Thoracic aorta (tissue), 2 donors: ENCODE measurements at places on chromosomes 11 and 22. TPM values are rescaled to one million over a fixed set of nuclear protein-coding genes. Genes with fewer than 3 reads are reported as not detected.

The FAM83F gene
- total RNA-seq: 0.28 TPM

The LRRC51 gene
- 6.1 TPM for total RNA-seq

The TBX1 gene
- 8.0 TPM for total RNA-seq

DNA sequence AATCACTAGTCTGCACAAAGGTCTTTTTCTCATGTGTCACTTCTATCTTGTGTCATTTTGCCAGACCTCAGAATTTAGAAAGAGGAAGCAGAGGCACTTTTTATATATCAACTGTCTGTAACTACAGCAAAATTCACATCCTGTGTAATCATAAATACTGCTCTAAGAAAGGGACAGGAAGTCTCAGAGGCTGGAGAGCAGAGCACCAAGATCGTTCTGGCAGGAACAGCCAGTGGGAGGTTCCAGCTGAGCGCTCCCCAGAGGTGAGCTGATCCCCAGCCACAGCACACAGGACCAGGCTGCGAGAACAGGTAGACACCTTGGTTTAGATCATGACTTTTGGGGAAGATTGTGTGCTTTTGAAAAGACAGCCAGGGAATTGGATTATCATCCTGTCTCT is at the start of gene MS4A7:
Gene MS4A7, plus strand, starts transcription at position 179 of the 400 bp plus-strand sequence. CDS start 4,610 bp downstream, outside the sequence.
- DNase-seq: no peak
- no peaks in the 10 kb centered on the region for H3K27me3 ChIP-seq
- H3K27ac ChIP-seq: peak within 1 kb of the TSS; percentile 58
- H3K4me3 ChIP-seq: peak within 1 kb of the TSS; percentile 59
- H3K36me3 ChIP-seq: no peaks in the 10 kb centered on the region

DNA sequence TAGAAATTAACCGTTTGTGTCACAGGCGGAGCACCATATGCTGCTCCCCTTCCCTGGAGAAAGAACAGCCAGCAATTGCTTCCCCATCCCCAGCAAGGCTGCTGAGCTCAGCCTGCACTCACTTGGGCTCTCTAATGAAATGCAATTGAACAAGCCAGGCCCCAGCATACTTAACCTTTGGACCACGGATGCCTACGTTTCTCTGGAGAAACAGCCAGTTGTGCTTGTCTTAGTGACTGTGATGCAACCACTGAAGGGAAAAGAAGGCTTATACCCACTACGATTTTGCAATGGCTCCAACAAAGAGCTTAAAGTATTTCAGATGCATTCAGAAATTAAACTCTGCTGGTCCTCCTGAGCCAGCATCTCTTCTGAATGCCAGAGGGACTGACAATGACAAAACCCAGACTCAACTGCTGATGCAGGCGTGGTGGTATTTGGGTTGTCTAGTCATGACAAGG is 51.3 kb upstream of the SESN3 start:
- no peaks in the 10 kb centered on the region for H3K36me3 ChIP-seq
- DNase-seq: no peak
- no peak overlapping the region for H3K4me3 ChIP-seq
- H3K27me3 ChIP-seq: no peaks in the 10 kb centered on the region

DNA sequence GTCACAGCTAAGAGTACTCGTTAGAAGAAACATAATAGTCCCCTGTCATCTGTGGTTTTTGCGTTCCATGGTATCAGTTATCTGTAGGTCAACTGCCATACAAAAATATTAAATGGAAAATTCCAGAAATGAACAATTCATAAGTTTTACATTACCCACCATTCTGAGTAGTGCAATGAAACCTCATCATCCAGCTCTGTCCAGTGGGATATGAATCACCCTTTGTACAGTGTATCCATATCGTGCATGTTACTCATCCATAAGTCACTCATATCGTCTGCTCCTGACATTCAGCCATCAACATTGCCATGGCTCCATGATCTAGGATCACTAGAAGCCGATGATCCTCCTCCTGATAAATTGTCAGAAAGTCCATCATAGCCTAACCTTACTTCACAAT is 174.9 kb upstream of the C11orf87 start:
- no peaks in the 10 kb centered on the region for H3K4me1 ChIP-seq
- H3K27me3 ChIP-seq: no peaks in the 10 kb centered on the region
- no peaks in the 10 kb centered on the region for H3K36me3 ChIP-seq
- H3K27ac ChIP-seq: no peak overlapping the region
- DNase-seq: no peak

- H3K36me3 ChIP-seq: no peaks in the 10 kb centered on the region
- H3K27ac ChIP-seq: no peak overlapping the region
- no peak overlapping the region for H3K4me3 ChIP-seq
- no peaks in the 10 kb centered on the region for H3K4me1 ChIP-seq
- no peak for DNase-seq
Measured at GRCh38 chr11:120859552-120860295, 164.2 kb upstream of the TBCEL start.

- no peak for DNase-seq
- H3K4me3 ChIP-seq: peak overlapping the region; percentile 12
- H3K27me3 ChIP-seq: no peaks in the 10 kb centered on the region
- no peaks in the 10 kb centered on the region for H3K36me3 ChIP-seq
- H3K27ac ChIP-seq: peak overlapping the region; percentile 66
Measured at GRCh38 chr11:9688716-9689511, 25.0 kb downstream of the SWAP70 start.
